ENCODE measurements at places on chromosomes 1 and 21.

DNA sequence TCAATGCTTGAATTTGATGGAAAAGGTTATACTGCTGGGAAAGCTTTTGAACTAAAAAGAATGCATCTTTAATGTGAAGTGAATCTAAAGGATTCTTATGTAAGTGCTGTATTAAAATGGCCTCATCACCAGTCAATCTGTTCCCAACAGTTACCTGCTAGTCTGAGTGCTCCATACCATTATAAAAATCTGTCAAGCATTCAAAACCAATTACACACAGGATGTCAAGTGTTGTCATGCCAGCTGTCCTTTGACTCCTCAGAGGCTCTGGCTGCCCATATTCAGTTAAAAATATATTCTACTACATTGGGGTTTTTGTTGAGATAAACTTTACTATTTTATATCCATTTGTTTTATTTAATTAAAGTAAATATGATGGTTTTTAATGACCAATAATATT, 1587.7 kb downstream of the AMY1C start:
- DNase-seq = no peak

DNA sequence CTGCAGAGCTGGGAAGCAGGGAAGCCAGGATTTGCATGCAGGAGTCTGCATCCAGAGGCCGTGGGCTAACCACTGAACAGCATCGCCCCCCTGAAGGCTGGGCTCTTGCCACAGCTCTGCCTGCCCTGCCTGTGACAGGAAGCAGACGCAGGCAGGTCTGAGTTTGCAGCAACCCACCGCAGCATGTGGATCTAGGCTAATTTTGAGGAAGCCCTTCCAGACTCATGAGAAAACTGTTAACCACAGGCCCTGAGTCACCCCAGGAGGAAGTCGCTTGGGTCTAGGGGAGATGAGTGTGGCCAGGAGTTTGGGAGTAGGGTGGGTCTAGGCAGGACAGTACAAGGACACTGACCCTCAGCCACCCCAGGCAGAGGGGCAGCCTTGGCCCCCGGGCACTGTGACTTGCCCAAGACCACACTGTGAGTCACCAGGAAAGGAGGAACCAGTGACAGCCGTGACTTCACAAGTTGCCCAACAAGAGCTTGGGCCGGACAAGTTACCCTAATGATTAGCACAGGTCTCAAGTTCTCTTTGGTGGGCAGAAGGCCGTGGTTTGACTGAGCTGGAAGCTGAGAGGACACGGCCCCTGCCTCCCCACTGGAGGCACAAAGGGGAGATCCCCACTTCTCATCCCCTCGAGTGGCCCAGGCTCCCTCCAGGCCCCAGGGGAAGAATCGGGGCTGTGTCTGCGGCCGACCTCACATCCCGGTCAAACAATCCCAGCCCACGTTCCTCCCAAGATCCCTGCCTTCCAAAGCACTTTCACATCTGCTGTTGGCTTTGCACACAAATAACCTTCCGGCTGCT, 826 bp downstream of the LAPTM5 start:
- peak; percentile 100 for DNase-seq

- no peak for DNase-seq
Observed at GRCh38 chr1:60639287-60639686, 443.1 kb upstream of the NFIA start.

DNA sequence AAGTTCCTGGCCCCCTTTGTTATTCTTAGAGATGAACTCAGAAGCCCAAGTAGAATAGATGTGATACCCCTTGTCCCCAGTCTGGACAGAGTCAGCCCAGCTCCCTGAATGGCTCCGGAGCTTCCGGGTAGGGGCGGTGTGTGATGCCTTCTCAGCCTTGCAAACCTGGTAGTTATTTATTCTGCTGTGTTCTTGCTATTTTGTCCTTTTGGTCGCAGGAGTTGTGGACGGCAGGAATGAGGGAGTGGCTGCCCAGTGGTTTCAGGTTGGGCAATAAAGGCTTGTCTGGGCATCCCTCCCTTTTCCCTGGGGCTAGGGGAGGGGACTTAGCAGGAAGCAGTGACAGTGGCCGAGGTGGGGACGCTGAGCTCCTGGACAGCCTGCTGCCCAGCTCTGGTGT, 2.8 kb downstream of the PTPRU start:
- no peak for DNase-seq

GRCh38 chr21:38123626-38124025, 133.2 kb upstream of the KCNJ15 start:
- no peak for DNase-seq

DNA sequence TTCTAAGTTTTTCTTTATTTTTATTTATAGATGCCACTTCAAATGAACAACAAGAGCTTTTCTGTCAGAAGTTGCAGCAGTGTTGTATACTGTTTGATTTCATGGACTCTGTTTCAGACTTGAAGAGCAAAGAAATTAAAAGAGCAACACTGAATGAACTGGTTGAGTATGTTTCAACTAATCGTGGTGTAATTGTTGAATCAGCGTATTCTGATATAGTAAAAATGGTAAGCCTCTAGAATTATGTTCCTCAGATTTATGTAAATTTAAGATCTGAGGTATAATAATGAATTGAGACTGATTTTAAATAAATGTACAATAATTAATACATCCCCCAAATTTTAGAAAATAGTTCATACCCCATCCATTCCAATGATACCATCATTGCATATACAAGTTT, 43.9 kb downstream of the PPP2R5A start:
- no peak for DNase-seq

DNA sequence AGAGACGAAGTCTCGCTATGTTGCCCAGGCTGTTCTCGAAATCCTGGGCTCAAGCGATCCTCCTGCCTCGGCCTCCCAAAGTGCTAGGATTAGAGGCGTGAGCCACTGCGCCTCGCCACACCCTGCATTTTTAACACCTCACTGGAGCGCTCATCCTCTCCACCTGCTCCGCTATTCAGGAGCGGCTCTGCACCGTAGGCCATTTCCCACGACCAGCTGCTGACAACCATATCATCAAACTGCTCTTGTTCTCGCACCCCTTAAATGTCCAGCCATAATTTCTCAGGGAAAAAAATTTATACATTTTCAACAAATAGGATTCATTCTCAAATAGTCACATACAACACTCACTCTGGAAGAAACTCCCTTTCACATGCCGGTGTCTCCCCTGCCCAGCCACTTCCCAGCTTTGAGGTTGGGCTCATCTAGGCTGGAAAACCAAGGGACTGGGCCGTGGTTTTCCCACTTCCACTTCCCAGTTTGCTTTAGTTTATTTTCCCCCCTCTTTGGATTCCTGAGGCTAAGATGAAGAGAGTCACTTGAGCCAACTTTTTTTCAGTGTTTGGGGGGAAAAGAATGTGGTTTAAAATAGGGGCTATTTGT, 639 bp upstream of the IPO9 start:
- DNase-seq = no peak
